Transverse colon (tissue), 4 donors: ENCODE measurements at places on chromosomes 16 and 17.

DNA sequence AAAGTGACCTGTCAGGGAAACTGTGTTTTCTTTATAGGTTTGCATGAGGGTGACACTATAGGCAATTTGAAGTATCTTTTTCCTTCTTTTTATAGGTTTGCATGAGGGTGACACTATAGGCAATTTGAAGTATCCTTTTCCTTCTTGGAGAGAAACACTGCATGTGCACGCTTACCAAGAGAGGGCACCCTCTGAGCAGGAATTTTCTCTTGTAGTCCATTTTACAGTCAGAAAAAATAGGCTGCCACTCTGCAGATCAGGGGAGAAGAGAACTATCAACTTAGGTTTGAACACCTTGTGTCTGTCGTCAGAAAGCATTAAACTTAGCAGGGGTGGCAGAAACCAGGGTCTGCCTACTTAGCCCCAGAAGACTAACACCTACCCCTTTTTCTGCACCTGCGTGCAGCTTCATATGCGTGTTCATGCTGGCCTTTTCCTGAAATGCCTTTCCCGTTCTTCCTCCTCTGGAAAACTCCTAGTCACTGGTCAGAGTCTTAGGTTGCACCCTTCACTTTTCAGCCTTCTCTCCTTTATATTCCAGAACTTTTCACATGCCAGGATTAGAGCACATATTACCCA is 16.4 kb upstream of the SMIM36 start:
- no peak for DNase-seq

DNA sequence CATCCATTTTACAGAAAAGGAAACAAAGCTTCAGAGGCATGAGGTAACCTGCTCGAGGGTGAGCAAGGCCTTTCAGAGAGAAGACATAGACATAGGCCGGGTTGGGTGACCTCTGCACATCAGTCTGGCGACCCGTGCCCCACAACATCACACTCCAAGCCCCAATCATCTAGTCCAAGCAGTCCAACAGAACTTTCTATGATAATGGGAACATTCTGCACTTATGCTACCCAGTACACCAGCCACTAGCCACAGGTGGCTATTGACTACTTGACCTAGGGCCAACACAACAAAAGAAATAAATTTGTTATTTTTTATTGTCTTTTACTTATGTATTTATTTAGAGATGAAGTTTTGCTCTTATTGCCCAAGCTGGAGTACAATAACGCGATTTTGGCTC is 20.8 kb downstream of the MYH11 start:
- DNase-seq, result no peak

- DNase-seq, result no peak
Measured at GRCh38 chr17:27415120-27415795, 41.0 kb upstream of the KSR1 start.

GRCh38 chr17:61238455-61238933 is 161.1 kb upstream of the TBX2 start:
- no peak for DNase-seq

GRCh38 chr16:22217890-22218730 is 12.0 kb downstream of the EEF2K start:
- no peak for DNase-seq

DNA sequence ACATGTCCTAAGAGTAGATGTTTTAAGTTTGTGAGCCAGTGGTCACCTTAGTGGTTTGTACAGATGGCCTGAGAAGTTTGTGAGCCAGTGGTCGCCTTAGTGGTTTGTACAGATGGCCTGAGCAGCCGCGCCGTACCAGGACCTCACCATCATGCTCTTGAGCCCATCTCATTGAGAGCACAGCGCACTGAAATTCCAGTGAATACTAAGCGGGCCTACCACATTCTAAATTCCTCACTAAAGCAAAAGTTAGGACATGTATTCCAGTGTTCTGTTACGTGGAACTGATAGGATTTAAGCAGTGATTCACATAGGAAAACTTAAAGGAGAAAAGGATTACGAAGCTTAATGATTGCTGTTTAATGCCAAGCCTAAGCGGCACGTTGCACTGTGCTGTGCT is 3.9 kb downstream of the USP10 start:
- DNase-seq, result no peak

- DNase-seq, result peak; percentile 76
Measured at GRCh38 chr16:67244387-67245185, 2.7 kb downstream of the FHOD1 start.

- DNase-seq, result peak; percentile 46
Measured at GRCh38 chr16:56691885-56692284, 9.6 kb downstream of the MT1X start.

DNA sequence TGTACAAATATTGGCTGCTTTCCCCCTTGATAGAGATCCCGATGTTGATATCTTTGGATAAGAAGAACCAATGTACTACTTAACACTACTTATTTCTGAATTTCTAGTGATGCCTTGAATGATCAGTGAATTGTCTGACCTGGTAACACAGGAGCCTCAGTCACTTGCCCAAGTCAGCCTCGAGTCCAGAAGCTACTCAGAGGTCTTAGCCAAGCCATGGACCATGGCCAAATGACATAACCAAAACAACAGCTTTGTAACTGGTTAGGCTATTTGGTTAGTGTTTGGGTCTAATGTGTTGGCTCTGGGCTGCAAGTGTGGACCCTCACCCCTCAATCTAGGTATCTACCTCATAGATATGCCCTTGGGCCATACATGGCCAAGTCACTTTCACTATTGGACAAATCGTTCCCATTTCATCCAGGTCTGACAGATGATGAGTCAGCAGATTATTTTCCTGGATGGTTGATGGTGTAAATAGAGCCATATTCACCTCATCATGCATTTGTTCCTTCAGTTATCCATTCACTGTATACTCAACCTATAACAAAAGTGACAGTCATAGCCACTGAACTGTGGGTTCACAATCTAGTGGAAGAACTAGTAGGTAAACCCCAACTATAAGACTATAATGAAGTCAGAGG is 3.5 kb downstream of the RBFOX1 start:
- no peak for DNase-seq

DNA sequence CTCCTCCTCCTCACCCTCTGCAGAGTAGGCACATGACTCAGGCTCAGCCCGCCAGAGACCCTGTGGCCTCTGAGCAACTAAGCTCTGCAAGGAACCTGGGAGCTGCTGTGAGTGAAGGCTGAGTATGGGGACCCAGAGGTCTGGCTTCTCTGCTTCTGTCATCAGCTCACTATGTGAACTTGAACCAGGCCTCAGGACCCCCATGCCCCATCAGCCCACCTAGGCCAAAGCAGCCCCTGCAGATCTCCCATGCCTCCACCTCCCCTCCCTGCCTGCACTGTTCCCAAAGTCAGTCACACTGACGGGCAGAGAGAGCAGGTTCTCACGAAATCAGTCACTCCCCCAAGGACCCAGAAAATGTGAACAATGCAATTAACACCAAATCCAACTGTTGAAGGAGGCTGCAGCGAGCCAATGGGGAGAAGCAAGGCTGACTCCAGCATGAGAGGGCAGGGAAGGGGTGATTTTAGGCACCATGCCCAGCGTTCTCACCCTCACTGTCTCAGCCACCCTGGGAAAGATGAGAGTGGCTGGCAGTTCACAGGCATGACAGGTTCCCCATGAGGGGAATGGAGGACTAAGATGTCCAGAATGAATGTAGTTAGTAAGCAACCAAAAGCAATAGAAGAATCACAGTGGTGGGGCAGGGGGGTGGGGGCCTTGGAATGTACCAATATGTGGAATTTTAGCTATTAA is 60.6 kb downstream of the BEAN1 start:
- DNase-seq, result no peak

GRCh38 chr16:47197536-47198179 is 53.9 kb upstream of the NETO2 start:
- no peak for DNase-seq

DNA sequence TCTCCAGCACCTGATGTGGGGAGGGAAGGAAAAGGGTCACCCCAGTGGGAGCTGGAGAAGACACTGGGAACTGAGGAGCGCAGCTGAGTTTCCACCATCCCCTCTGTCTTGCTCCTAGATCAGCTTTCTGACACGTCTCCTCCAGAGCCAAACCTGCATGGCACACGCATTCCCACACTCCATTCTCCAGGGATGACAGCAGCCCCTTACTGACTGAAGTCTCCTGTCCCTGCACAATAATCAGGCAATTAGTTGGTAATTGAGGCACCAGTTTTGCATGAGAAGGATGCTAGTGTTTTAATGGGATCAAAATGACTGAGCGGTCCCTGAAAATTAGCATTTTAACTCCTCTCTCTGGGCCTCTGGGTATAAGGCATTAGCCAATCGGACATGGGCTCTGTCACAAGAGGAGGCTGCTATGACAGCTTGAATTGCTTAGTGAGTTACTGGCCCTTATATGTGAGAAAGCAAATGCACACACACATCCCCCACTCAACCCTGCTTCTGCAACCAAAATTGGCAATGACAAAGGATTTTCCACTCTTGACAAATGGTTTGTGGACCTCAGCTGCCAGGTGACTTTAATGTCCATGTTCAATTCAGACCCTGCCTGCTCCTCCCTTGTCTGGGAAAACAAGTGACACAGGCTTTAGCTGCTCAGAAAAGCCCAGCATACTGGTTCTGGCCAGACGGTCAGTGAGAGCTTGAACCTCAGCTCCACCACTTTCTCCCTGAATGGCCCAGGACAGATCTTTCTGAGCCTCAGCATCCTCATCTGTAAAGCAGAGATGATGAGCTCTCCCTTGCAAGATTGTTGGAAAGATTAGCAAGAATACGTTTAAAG is 57.2 kb upstream of the SREBF1 start:
- no peak for DNase-seq

GRCh38 chr17:82882715-82883418 is 43.0 kb upstream of the ZNF750 start:
- peak; percentile 70 for DNase-seq

GRCh38 chr17:78276098-78276887 is 44.9 kb downstream of the TMEM235 start:
- peak; percentile 46 for DNase-seq

GRCh38 chr16:48153774-48154173 is 2.0 kb downstream of the ABCC12 start:
- no peak for DNase-seq

DNA sequence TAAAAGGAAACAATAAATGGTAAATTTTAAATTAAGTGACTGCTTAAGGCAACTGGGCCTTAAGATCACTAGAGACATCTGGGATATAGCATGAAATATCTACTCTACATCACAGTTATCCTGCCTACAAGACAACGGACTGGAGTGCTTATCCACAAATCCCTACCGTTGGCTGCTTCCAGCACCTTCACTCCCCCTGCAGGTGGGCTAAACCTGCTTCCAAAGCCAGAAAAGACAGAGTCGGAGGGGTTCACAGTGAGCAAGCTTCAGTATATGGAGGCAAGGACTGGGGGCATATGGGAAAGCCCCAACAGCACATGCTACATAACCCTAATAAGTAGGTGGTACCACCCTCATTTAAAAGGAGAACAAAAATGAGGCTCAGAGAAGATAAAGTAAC is 45.3 kb downstream of the GRIN2A start:
- DNase-seq, result no peak

DNA sequence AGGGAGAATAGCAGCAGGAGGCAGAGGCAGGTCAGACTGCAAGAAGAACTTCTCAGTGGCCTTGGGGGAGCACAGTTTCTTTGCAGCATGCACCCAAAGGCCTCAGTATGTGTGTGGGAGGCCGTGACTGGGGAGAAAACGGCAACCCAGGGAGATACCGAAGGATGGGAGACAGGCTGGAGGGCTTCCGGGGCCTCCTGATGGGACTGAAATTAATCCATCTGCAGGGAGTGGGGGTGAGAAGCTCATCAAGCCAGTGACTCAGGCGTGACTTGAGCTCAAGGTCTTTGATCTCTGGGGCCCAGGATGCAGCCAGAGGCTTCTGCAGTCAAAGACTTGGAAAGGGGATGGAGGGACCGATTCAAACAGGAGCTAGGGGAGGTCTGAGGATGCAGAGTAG is 5.1 kb upstream of the C17orf113 start:
- DNase-seq, result no peak

- DNase-seq, result peak; percentile 58
Measured at GRCh38 chr16:2428051-2428783, 1.0 kb upstream of the CCNF start.

DNA sequence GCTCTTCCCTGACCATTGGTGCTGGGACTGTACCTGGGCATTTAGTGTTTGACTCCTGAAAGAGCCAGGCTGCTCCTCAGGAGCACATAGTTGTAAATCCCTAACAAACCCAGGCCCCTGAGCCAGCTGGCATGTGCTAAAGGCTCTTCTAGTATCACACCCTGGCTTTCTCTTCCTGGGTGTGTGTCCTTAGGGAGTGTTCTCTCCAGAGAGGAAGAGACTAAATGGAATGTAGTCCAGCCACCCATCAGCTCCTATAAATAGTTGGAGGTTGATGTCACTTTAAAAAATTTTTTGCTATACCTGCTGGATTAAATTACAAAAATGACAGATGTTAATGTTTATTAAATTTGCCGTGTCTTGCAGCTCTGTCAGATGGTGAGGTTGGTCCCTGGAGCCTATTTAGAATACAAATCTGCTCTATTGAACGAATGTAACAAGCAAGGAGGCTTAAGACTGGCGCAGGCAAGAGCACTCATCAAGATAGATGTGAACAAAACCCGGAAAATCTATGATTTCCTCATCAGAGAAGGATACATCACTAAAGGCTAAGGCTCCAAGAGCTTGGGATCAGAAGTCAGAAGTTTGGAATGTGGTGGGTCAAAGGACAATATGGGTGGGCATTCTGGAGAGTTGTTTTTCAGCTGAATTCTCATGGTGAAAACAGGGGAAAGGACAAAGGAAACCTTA is 13.1 kb upstream of the DUSP14 start:
- DNase-seq, result peak; percentile 14

- no peak for DNase-seq
Measured at GRCh38 chr17:5629128-5629527, 44.8 kb upstream of the NLRP1 start.

- DNase-seq, result no peak
Measured at GRCh38 chr17:6095501-6095900, 25.3 kb downstream of the WSCD1 start.

DNA sequence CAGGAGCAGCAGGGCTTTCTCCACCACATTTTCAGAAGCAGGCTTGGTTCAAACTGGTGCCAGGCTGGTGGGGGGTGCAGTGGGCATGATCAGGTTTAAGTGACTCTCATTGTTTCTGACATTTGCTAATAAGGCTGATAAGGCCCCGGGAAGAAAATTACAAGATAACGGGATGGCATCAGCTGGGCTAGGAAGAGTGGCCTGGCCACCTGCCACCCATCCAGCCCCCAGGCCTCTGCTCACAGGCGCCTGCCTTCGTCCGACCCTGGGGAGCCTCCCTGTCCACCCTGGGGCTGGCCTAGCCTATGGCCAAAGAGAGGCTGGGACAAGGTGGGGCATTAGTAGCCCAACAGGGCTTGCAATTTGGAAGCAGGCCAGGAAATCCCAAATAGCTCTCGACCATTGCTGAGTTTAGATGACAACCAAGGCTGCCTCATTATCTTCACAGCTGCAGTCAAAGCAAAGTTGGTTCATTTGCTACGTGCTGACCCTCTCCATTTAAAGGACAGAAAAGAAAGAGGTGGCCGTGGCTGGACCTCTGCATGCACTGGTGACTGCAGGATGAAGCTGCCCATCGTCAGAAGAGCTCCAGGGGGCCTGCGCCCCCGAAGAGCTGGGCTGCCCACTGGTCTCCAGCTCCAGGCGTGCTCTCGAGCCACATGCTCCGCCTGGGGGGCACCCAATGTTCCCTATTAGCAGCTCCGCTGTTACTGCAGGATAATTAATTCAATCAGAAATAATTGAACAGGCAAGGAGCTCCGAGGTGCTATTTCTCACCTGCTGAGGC is 44.9 kb downstream of the PEMT start:
- no peak for DNase-seq
